Dermis microvascular lymphatic vessel endothelial cell (primary cell): ENCODE measurements at places on chromosomes 12 and 14. TPM values are rescaled to one million over a fixed set of nuclear protein-coding genes. Genes with fewer than 3 reads are reported as not detected.

- no peak for DNase-seq
Measured at GRCh38 chr12:1588575-1588947, 5.8 kb downstream of the FBXL14 start.

The PTGR2 gene
- 0.76 and 1.7 TPM in 2 replicates for total RNA-seq

DNA sequence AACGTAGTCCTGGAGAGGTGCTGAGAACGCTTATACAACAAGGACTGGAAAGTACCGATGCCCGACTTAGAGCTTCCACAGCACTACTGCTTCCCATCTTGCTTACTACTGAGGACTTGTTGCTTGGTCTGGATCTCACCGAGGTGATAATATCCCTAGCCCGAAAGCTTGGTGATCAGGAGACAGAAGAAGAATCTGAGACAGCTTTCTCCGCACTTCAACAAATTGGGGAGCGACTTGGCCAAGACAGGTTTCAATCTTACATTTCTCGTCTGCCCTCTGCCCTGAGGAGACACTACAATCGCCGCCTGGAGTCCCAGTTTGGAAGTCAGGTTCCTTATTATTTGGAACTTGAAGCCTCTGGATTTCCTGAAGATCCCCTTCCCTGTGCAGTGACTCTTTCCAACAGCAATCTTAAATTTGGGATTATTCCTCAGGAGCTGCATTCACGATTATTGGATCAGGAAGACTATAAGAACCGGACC, 1.1 kb downstream of the TOGARAM1 start:
- no peak for DNase-seq

The KLRC2 gene
- total RNA-seq: not detected in 2 replicates

GRCh38 chr14:89501381-89501780, 84.3 kb upstream of the FOXN3 start:
- no peak for DNase-seq

DNA sequence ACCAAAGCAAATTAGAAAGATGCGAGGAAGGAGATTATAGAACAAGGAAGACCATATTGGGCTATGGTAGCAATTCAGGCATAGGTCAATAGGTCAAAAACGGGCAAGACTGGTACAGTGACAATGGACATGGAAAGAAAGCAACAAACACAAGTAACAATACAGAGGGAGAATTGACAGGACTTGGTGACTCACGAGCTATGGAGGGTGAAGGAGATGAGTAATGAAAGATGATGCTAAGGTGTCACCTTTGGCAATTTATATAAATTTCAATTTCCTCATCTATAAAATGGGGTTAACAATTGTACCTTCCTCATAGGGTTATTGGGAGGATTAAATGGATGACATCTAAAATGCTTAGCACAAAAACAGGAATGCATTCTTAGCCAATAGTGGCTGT, 15.1 kb upstream of the DUSP16 start:
- no peak for DNase-seq

DNA sequence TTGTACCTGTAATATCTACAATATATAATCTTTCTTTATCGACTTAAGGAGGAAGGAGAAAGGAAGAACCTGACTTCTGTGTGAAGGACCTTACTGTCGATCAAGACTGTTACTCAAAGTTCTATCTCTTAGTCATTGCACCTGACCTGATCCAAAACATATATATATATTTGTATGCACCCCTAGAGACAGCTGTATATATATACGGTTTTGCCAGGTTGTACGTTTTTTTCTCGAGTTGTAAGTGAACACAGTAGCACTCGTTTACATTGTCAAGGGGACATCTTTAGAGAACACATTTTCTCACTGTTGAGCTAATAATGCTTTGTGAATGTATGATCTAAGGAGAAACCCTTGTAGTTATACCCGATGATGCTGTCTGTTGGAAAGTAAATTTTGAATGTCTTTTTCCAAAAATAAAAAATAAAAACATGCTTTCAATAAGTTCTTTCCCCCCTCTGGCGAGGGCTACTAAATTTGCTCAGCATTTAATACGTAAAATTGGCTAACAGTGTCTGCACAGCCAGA, 536 bp upstream of the SLC35E3 start:
- no peak for DNase-seq

The RASSF9 gene
- 5.6 and 7.7 TPM in 2 replicates for total RNA-seq

DNA sequence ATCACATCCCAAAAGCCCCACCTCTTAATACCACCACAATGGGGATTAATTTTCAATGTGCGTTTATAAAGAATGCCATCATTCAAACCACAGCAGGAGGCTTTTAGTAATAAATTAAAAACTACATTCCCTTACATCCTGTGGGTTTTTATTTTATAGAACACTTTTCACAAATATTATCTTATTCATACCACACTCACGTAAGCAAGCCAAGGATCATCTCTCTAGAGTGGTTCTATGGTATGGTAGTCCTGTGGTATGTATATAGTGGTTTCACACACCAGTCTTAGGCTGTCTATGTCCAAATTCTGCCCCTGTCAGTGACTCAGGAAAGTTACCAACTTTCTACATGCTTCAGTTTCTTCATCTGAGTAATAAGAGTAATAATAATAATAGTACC, 100.2 kb downstream of the GALC start:
- DNase-seq: no peak

The TSPAN19 gene
- total RNA-seq: 0.13 TPM in 2 replicates

GRCh38 chr12:817941-818600, 65.7 kb downstream of the WNK1 start:
- no peak for DNase-seq

GRCh38 chr14:85175556-85175955, 354.4 kb upstream of the FLRT2 start:
- no peak for DNase-seq

DNA sequence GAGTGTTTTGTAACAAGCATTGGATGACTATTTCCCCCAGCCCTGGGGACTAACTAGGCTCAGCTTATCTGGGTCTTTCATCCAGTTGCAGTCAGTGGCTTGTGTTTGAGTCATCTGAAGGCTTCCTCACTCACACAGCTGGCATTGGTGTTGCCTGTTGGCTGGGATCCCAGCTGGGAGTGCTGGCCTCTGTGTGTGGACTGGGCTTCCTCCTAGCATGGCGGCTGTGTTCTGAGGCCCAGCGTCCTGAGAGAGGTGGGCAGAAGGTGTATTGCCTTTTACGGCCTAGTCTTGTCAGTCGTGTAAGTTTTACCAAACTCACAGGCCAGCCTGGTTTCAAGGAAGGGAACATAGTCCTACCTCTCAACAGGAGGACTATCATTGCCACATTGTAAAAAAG, 28.3 kb upstream of the PPP2R5C start:
- DNase-seq: no peak

The AMHR2 gene
- total RNA-seq: not detected in 2 replicates

DNA sequence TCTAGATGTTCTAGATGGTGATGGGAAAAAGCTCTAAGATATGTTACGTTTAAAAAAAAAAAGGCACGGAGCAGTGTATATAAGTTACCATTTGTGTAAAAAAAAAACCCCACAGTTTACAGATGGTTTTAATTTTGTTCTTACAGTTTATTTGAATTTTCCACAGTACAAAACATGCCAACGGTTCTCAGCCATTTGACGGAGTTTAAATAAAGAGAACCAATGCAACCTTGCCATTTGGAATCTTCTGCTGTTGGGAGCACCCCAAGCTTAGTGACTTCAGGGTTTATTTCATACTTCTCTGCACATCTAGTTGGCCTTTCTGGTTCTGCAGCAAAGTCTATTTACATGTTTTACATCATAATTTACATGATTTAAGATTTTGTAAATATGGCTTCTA, 7.7 kb upstream of the HPD start:
- no peak for DNase-seq

- peak; percentile 55 for DNase-seq
Measured at GRCh38 chr14:104768437-104769323, 15.7 kb downstream of the SIVA1 start.

The GZMB gene
- not detected in 2 replicates for total RNA-seq

DNA sequence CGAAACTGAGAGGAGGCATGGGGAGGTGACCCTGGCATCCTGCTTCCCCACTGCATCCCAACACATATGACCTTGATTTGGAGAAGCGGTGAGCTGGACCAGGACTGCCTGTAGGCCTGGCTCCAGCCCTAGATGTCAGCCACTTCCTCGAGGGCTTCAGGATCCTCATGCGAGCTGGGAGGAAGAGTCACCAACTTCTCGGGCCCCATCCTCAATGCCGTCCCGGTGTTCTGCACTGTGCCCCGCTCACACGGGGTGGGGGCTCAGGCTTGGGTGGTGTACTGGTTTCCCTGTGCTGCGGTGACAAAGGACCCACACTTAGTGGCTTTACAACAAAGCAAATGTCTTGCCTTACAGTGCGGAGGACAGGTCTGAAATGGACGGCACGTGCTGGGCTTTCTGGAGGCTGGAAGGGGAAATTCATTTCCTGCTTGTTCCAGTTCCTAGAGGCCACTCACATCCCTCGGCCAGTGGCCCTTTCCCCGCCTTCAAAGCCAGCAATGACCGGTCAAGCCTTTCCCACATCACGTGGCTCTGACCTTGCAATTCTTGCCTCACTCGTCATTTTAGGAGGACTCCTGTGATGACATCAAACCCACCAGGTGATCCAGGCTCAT, 298.1 kb upstream of the RTL1 start:
- DNase-seq: no peak

GRCh38 chr12:132966676-132967415, 10.7 kb upstream of the ZNF605 start:
- no peak for DNase-seq

The A2M gene
- 13.5 and 24.3 TPM in 2 replicates for total RNA-seq

DNA sequence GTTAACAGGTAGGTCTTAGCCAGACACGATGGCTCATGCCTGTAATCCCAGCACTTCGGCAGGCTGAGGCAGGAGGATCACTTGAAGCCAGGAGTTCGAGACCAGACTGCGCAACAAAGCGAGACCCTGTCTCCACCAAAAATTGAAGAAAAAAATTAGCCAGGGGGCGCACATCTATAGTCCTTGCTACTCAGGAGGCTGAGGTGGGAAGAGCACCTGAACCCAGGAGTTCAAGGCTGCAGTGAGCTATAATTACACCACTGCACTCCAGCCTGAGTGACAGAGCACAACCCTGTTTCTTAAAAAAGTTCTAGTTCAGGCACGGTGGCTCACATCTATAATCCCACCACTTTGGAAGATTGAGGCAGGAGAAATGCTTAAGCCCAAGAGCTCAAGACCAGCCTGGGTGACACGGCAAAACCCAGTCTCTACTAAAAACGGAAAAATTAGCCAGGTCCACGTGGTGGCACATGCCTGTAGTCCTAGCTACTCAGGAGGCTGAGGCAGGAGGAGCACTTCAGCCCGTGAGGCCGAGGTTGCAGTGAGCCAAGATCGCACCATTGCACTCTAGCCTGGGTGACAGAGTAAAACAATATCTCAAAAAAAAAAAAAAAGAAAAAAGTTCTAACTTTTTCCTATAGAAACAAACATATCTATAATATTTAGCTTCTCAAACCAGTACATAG, 9.1 kb downstream of the BAZ1A start:
- no peak for DNase-seq

DNA sequence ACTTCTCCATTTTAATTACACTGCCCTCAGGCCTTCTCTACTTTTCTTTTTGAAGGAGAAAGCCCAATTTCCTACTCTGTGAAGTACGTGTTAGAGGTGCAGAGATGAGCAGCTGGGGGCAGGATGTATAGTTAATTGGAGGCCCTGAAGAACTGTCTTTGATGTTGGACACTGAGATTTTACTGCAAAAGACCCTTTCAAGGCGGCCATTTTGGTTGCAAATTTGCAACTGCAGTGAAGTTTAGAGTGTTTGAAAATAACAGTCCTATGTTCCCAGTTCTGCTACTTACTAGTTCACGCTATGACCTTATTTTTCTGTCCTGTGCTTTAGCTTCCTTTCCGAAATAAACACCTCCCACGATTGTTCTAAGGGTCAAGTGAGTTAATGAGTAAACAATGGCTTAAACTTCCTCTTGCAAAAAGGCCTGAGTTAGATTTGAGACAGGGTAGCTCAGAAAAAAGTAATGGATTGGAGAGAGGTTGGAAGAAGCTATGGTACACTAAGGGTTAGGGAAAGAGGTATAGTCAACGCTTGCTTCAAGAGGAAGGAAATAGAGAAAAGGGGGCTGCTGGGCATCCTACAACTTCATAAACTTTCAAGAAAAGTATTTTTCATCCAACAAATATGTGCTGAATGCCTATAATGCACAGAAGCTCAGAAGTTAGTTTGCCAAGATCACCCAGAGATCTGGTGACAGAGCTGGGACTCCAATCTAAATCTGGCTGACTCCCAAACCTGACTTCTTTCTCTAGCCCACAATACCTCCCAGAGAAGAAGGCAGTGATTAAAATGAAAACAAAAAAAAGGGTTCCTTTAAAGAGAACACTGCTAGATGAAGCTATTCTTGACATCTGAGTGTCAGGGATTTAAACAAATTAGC, 26.4 kb upstream of the DICER1 start:
- DNase-seq: peak; percentile 78

- no peak for DNase-seq
Measured at GRCh38 chr12:6334940-6335450, 6.9 kb downstream of the TNFRSF1A start.

- no peak for DNase-seq
Measured at GRCh38 chr14:99093532-99094517, 178.2 kb downstream of the BCL11B start.

DNA sequence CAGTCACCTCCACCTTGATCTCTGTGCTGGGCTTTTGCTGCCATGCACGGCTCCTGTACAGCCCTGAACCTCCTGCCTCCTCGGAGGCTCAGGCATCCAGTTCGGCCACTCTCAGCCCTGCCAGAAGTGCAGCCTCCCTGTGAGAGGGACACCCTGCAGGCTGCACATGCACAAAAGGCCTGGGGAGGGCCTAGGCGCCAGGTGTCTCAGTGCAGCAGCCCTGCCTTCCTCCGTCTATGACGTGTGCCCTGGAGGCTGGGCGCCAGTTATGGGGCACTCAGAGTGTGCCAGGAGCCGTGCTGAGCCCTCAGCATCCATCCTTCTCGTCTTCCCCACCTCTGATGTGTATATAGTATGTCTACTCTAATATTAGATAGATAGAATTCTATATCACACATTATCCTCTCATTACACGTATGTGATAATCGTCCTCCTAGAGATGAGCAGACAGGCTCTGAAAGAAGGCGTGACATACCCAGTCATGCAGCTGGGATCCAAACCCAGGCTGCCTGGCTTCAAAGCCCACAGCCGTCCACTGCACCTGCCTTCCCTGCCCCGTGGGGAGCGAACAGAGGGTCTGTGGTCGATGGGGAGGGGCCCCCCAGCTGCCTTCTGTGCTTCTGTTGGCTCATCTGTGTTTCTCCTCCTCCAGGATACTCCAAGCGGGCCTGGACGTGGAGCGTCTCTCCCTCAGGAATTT, 101.1 kb downstream of the B4GALNT3 start:
- DNase-seq: no peak

The GALNT8 gene
- under 0.01 and 0.13 TPM in 2 replicates for total RNA-seq
